ENCODE measurements at places on chromosomes 3 and 15.

- DNase-seq = no peak
Observed at GRCh38 chr15:27201425-27201824, 230.4 kb downstream of the GABRG3 start.

- DNase-seq = no peak
Observed at GRCh38 chr15:63716929-63717328, 116.8 kb downstream of the HERC1 start.

- no peak for DNase-seq
Observed at GRCh38 chr3:140006331-140006730, 71.3 kb downstream of the CLSTN2 start.

GRCh38 chr15:24877174-24877573 is 77.6 kb upstream of the SNRPN start:
- DNase-seq = no peak

GRCh38 chr3:74529145-74529544 is 85.3 kb downstream of the CNTN3 start:
- no peak for DNase-seq

DNA sequence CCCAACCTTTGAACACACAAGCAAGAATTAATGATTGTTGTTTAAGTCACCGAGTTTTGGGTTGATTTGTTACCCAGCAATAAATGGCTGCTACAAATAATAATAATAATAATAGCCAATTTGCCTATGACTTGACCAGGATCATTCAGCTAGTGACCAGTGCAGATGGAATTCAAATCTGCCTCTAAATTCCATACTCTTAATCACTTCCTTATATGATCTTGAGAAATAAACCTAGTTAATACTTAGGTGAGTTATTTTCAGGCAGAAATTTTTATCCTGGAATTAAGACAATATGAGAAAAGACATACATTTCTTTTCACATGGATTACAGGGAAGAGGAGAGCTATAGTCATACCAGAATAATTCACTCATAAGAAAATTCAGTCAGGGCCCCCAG is 116.0 kb upstream of the GALNT15 start:
- no peak for DNase-seq

- DNase-seq = no peak
Observed at GRCh38 chr15:100111125-100112060, 230.4 kb downstream of the ADAMTS17 start.

DNA sequence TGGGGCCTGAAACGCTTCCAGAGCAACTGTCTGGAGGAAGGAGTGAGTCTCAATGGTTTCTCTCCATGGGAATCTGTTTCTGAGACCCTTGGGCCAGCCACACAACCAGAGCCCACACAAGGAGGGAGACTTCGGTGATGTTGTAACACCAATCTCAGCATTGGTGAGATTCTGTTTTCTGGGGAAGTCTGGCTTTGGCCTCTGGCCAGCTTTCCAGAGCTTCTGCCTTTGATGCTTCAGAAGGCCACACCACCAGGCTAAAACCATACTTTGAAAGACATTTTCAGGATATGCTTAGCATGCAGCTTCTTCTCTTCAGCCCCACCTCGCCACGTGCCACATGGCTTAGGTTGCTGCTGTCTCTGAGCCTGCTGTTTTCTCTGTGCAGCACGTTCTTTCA is 3.6 kb upstream of the EEFSEC start:
- DNase-seq = no peak

Measured in activated B cell treated with CpG ODN at 0.5 μM for 24 hours (primary cell).